OCI-M1 (cell line): ENCODE measurements at places on chromosomes 11 and 22.
A peak's percentile ranks its signal among the peaks of the same experiment; 100 is the strongest.

GRCh38 chr22:25572708-25573171 lies 8.3 kb downstream of the GRK3 start:
- DNase-seq, result peak; percentile 77

- DNase-seq, result no peak
These were observed 15.0 kb downstream of the UBE2L6 start for GRCh38 chr11:57552479-57552878.

DNA sequence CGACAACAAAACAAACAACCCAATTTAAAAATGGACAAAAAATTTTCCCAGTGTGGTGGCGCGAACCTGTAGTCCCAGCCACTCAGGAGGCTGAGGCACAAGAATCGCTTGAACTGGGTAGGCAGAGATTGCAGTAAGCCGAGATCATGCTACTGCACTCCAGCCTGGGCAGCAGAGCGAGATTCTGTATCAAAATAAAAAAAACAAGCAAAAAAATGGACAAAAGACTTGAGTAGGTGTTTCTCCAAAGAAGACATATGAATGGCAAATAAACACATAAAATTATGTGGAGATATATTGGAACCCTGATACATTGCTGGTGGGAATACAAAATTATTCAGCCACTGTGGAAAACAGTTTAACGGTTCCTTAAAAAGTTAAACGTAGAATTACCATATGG lies 27.4 kb upstream of the MAPK1 start:
- no peak for DNase-seq

DNA sequence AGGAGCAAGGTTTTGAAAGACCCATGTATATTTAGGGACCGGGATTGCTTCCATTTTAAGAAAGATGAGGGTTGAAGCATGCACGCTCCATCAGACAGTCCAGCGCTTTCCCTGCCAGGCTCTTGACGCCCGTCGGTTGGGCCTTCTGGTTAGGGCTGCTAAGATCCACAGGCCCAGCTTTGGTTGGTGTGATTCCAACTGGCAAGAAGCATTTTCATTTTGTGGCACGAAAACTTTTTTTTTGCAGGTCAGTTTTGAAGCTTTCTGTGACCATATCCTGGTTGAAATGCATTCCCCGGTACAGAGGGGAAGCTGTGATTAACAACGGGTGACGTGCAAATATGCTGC lies 34.3 kb upstream of the MPPED1 start:
- no peak for DNase-seq

DNA sequence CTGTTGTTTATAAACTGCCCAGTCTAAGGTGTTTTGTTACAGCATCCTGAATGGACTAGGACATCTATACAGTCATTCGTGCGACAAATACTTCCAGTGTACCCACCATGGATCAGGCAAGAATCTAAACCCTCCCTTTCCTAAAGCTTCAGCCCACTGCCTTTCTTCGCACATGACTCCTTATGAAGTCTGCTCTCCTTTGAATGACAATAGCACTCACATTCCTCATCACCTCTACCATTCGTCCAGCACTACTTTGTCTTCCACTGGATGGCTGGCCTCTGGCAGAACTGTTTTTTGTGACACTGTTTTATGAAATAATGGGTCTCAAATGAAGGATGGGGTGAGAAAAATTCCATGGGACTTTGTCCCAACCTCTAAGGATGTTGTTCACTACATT lies 89.8 kb upstream of the LIN7C start:
- no peak for DNase-seq

DNA sequence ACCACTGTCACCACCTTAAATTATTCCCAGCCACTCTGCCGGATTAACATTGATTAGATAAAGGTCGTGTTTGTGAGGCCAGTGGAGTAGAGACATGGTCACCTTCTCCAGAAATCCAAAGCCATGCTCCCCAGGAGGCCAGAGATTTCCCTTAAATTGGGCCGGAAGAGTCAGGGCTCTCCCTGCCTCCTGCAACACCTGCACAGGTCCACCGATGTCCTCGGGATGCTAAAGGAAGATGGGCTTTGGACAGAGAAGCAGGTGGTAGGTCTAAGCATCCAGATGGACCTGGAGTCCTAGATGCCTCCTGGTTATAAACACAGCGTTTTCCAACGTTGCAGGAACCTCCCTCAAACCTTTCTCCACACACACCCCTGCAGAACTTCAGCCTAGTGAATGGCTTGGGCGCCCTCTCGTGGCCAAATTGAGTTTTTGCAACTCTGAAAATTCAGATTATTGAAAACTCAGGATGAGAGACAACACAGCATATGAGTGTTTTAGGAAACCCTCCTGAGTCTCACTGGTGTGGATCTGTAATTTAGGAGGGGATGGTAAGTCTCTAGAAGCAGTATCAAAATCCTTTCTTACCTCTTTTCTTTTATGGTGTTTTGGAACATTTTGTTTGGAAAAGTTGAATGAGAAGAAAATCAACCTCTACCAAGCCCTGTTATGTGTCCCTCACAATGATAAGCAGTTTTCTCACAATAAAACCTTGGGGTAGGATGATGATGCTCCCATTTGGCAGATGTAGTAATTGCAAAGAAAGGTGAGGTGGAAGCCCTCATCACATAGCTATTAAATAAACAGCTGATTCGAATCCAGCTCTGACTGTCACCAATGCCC lies 109.6 kb downstream of the RRAS2 start:
- DNase-seq, result peak; percentile 68
